Nephron progenitor cell (in vitro differentiated cells): ENCODE measurements at places on chromosomes 13 and 19.

DNA sequence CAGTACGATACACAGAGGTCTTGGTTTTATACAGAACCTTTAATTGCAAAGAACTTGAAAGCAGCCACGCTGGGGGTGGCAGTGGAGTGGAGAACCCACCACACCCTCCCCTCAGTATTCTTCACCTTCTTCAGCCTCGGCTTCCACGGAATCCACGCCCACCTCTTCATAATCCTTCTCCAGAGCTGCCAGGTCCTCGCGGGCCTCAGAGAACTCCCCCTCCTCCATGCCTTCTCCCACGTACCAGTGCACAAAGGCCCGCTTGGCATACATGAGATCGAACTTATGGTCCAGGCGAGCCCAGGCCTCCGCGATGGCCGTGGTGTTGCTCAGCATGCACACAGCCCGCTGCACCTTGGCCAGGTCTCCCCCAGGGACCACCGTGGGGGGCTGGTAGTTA, 7.9 kb downstream of the TUBA3C start:
- DNase-seq: no peak

DNA sequence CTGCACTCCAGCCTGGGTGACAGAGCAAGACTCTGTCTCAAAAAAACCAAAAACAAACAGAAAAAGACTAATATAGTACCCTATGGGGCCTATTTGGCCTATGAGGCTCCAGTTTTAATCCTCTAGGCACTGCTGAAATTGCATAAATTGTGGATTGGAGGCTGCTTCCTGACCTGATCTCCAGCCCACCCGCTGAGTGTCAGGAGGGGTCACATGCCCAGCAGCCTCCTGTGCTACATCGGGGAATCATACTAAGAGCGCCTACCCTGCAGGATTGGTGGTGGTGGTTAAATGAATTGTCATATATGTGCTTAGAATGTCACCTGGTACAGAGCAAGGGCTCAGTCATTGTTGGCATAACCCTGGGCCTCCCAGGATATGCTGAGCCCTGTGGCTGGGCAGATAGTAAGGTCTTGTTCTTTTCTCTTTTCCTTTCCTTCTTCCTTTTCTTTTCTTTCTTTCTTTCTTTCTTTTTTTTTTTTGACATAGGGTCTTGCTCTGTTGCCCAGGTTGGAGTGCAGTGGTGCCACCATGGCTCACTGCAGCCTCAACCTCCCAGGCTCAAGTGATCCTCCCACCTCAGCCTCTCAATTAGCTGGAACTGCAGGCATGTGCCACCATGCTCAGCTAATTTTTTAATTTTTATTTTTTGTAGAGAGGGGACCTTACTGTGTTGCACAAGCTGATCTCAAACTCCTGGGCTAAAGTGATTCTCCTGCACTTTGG, 31.3 kb downstream of the LTBP4 start:
- DNase-seq: no peak

DNA sequence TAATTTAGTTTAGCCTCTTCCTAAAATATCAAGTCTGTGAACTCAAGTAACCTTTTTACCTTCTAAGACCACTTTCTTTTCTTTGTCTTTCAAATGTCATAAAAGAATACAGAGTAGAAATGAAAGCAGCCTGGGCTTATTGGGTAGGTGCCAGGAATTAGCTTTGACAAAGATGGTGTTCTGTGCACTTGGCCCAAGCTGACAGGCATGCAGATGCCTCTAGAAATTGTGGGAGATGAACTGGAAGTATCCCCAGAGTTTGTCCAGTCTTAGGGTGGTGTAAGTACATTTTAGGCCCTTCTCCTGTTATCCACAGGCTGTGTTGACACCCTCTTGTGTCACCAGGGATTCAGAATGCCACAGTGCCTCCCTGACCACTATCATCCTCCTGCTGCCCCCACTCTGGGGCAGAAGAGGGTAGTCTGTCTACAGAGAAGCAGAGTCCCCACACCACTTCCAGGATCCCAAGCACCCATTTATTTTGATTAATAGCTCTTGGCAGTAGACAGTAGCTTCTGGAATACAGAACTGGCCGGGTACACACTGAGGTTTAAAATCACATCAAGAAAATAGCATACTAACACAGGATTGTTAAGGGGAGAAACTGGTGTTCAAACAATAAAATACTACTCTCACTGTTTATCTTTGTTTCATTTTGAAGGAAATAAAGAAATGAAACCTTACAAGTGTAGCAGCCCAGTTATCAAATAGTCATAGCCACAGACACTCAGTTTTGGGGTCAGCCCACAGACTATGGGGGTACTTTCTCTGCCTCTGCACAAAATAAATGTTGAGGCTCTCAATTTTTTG, 343.2 kb downstream of the KCNRG start:
- no peak for DNase-seq

GRCh38 chr13:99556867-99557443, 55.7 kb downstream of the TM9SF2 start:
- DNase-seq: no peak

GRCh38 chr19:42422092-42422900, 4.9 kb downstream of the LIPE start:
- DNase-seq: no peak
